ENCODE measurements at places on chromosomes 3 and 15. TPM values are rescaled to one million over a fixed set of nuclear protein-coding genes. Genes with fewer than 3 reads are reported as not detected.

DNA sequence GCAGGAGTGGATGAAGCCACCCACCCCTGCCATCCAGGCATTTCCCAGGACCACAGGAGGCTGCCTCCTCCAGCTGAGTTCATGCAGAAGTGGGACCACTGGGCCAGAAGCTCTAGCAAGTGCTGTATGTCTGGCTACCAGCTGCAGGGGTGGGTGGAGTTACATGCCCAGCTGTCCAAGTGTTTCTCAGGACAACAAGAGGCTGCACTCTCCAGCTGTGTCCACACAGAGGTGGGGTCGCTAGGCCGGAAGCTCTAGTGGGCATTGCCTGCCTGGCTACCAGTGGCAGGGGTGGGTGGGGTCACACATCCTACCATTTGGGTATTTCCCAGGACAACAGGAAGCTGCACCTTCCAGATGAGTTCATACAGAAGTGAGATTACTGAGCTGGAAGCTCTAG lies 234.0 kb upstream of the PPP2R3A start:
- no peak for DNase-seq

- DNase-seq = no peak
Measured at GRCh38 chr15:90248789-90249202, 560 bp upstream of the TTLL13 start.

DNA sequence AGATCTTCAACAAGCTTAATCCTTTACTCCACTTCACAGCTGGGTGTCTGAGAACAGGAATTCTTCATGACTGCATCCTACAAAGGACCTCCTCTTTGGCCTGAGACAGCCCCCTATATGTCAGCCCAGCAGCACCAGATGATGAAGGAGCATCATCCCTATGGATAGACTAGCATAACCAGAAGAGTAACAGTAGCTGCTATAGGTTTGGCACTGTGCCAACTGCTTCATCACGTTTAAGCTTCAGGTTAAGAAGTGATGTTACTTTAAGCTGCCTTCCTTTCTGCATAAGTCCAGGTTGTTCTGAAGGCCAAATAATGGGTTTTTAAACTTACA lies 50.6 kb downstream of the CMSS1 start:
- DNase-seq = no peak

ALDH1L1 gene
- 11.5 TPM for total RNA-seq

DNA sequence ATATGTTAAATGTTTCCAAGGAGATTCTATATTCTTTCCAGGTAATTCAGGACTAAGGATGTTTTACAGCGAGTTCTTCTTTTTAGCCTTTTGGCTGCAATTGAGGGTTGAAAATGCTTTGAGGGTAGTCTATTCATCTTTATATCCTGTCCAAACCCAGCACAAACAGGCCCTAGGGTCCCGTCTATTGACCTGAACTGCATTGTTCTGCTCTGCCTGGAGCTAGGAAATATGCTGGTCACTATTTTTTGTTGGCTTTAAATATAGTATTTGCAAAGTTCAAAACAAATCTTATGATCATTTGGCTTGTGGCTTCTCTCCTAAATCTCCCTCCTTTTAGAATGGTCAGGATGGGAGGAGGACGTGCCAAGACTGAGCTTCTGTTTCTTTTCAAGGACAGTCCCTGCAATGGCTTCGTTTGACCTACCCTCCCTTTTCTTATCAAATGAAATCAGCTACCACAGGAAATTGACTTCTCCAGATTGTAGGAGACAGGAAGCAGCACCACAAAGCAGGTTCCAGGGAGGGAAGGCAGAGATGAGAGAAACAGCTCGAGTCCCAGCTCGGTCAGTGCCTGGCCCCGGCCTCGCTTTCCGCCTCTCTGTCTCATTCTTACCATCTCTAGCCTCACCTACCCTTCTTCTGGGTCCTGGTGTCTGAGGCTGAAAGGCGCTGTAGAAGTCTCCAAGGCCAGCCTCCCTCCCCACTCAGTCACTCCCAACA lies 27.6 kb upstream of the NRROS start:
- DNase-seq = no peak

- DNase-seq = no peak
Measured at GRCh38 chr3:14141602-14142341, 16.9 kb downstream of the TMEM43 start.

GRCh38 chr3:112500621-112501020 lies 1.3 kb upstream of the BTLA start:
- no peak for DNase-seq

ST3GAL6 gene
- 16.7 TPM for total RNA-seq

GHRL gene
- total RNA-seq = not detected

GRCh38 chr3:181859518-181859917 lies 147.8 kb downstream of the SOX2 start:
- no peak for DNase-seq

DNA sequence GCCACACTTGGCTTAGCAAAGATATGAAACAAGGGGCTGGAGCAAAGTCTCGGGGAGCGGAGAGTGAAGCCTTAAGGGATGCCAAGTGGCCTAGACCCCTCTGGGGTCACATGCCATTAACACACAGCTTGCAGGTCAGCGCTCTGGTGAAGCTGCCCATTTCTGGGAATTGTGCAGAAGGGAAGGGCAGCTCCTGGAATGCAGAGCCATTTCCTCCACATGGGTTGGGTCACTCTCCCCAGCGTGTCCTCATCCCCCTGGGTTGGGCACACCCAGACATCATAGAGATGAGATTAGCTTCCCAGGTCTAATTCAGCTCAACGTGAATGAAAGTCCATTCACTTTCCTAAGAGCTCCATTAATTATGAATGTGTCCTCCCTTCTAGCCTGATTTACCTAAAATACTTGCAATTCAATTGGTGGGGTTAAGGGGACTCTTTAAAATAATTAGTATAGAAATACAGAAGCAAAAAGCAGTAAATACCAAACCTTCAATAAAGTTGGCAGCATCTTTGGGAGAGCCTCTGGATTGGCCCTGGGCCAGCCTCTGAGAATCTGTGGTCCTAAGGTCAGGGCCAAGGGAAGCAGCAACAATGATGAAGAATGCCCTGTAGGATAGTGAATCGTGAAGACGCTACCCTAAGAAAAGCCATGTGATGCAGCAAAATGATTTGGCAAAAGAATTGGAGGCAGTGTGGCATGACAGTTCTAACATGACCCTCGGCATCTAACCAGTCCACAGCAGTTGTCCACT lies 17.8 kb downstream of the MRAS start:
- no peak for DNase-seq

DNA sequence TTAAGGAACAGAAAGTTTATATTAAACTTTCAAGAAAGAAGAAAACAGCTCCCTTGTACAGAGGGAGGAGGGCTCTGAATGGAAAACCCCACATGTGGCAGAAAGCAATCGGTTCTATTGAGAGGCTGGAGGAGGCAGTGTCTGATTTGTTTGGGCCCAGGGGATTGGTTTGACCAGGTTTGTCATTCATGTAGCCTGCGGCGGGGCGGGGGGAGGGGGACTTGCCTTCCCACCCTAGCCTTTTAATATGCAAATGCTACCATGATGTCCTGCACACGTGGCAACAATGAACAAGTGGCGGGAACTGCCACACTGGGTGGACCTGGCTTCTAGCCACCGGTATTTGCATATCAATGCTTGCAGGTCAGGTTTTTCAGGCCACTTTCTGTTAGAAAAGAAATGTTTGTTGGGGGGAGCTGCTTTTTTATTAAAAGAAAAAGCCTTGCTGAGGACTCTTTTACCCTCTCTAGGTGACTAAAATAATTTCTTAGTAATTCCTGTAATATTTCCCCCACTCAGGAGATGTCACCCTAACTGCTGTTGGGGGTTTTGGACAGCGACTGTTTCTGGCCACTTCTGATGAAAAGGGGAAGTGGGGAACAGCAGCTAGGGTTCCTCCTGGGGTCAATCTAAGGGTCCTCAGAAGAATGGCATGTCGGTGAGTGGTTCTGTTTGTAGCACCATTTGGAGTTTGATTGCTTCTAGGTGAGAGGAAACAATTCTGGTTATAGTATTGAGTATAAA lies 691.2 kb downstream of the TBL1XR1 start:
- DNase-seq = no peak

DNA sequence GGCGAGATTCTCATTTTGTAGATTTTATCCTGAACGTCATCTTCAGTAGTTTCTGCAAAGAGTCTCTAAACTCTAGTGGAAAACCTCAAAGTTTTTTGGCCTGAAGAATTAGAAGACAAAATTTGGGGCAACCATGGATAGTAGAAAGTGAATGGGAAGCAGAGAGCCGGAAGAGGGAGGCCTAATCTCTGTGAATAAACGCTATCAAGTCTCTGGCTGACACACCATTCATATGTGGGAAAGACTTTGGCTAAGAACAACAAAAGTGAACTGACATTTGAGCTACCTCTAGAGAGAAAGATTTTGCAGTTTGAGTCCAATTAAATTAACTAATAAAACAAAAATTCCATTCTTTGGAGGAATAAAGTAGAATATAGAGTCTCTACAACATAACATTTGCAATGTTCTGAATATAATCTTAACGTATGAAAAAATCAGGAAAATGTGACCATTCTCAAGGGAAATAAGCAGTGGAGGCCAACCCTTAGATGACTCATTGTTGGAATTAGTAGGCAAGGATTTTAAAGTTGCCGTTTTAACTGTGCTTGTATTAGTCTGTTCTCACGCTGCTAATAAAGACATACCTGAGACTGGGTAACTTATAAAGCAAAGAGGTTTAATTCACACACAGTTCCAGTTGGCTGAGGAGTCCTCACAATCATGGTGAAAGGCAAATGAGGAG lies 184.6 kb downstream of the C3orf38 start:
- DNase-seq = no peak

GRCh38 chr15:96150254-96150653 lies 180.2 kb upstream of the NR2F2 start:
- DNase-seq = no peak

- no peak for DNase-seq
Measured at GRCh38 chr3:16033889-16034687, 140.4 kb upstream of the GALNT15 start.

- no peak for DNase-seq
Measured at GRCh38 chr3:73580343-73580742, 44.4 kb downstream of the PDZRN3 start.

DNA sequence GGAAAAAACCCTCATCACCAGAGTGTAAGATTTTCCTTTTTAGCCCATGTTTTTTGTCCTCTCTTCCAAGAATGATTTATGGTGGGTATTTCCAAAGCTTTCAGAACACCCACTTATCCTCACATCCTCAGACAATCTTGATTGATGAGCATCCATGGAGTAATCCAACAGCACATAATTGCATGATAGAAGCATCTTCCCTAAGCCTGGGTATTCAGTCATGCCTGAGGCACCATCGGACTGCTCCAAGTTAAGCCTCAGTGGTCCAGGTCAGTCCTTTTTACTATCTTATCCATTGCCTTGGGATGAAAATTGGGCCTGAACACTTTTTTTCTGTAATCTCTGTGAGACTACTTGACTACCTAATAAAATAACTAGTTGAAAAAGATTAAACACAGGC lies 676.0 kb upstream of the SEMA6D start:
- DNase-seq = no peak

DNA sequence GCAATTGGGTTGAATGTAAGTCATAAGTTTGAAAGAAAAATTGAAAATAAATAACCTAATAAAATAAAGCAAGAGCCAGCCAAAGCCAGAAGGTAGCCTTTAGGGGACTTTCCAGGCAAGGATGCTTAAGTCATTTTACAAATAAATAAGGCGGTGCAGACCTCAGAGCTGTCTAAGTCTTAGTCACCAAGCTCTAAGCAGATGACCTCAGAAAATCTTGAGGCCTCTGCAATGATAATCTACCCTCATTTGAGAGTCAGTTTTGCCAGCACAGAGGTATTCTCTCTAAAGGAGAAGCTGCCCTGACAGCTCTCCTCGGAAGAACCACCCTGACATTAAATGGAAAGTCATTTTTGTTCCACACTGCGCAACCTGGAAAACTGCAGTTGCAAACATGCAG lies 113.9 kb downstream of the OXNAD1 start:
- no peak for DNase-seq

DNA sequence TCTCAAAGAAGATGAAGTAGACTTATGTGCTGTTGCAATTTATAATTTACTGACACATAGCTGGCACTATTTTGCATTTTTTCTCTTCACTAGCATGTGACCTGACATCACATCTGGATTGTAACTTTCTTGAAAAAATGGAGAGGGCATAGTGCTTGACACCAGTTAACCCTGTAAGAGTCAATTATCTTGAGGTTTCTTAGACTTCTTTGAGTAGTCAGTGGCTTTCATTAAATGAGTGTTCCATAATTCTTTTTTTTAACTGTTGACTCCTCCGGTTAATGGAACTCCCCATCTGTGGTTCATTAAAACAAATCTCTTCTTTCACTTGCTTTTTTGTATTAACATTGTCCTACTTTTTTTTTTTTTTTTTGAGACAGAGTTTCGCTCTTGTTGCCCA lies 16.9 kb upstream of the PRKCI start:
- no peak for DNase-seq

DNA sequence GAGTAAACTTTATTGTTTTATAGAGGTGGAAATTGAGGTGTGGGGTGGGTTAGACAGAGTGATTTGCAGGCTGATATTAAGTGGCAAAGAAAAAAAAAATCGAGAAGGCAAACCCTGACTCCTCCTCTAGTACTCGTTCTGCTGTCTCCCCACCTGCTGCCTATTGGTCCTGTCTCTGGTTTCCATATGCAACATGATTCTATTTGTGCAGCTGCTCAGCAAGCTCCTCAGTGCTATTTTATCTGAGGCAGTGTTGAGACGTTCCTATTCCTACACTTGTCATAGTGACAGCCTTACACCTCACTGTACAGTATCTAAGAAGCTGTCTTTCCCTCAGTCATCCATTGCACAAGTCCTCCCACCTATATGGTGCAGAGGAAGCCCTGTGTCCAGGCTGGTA lies 45.1 kb downstream of the RSL24D1 start:
- DNase-seq = no peak

DNA sequence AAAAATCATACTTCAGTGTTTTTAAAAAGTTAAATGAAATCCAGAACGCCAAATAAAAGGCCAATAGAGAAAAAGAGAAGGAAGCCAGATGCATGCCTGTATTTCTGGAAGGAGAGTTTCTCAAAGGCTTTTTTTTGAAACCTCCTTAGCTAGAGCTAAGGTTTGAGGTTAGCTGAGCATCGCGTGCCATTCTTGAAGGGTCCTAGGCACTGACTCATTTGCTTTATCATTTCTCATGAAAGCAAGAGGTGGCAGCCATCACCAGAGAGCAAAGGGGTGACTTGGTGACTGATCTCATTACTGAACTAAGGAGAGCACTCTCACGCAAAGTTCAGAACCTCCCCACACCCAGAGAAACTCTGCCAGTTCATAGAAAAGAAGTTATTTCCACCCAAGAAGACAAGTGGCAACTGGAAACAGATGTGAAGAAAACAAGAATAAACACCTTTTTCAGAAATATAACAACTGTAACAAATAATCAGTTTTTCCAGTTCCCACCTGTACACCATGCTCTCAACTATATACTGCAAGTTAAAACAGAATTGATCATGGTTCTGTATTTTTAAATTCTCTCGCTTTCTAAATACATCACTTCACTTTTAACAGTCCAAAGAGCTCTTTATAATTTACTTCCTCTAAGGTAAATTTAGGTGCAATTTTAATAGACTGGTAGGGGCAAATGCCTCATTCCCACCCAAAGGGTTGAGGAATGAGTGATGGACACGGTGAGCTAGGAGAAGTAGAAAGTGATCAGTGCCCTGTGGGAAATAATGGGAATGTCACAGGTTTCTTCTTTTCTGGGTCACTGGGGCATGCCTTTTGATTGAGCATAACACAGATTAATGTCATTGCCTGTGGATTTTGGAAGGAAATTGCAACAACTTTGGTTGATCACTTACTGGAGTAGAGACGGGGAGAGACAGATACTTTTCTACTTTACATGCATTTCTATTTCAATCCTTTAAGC lies 24.7 kb downstream of the GPR15 start:
- no peak for DNase-seq

MAP1A gene
- 14.3 TPM for total RNA-seq

FAM240A gene
- total RNA-seq = not detected

CTXN2 gene
- not detected for total RNA-seq

CPLX3 gene
- not detected for total RNA-seq

NR2E3 gene
- total RNA-seq = 2.3 TPM

All from urinary bladder (tissue), 4 donors.